ENCODE measurements at places on chromosomes 3 and 15. TPM values are rescaled to one million over a fixed set of nuclear protein-coding genes. Genes with fewer than 3 reads are reported as not detected.

The CAMKV gene
- total RNA-seq = 6.5 TPM

DNA sequence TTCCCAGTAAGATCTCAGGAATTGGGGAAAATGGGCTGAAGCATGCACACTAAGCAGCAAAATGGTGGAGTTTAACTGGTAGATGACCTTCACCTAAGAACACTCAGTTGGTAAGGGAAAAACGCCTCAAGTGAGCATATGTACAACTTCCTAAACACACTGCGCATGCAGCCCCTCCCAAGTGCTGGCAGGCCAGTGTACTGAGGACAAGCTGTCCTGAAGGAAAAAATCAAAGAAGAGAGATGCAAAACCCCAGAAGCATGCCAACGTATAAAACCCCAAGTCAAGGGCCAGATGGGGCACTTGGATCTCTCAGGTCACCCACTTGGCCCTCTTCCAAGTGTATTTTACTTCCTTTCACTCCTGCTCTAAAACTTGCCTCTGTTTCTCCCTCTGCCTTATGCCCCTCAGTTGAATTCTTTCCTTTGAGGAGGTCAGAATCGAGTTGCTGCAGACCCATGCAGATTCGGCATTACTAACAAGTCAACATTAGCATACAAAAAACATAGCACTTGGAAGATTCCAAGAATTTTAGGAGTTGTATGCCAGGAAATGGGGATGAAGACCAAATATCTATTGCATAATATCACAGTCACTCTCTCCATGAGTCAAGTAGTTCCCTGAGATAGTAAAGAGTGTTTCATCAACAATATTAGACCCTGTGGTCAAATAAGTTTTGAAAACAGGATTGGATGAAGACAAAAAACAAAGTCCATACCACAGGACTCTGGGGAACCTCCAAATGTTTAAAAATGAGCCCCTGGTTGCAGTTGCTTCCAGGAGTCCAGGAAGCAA lies 10.8 kb upstream of the FYCO1 start:
- no peak for DNase-seq
- no peaks in the 10 kb centered on the region for H3K36me3 ChIP-seq
- H3K4me1 ChIP-seq = no peaks in the 10 kb centered on the region
- no peak overlapping the region for H3K27ac ChIP-seq
- H3K27me3 ChIP-seq = no peaks in the 10 kb centered on the region

The FBXL22 gene
- 0.24 TPM for total RNA-seq

The PROS1 gene
- total RNA-seq = 9.2 TPM

The ILDR1 gene
- not detected for total RNA-seq

The ROPN1 gene
- total RNA-seq = not detected

The CADM2 gene
- 3.7 TPM for total RNA-seq

GRCh38 chr3:61417352-61417751 lies 144.0 kb upstream of the PTPRG start:
- no peaks in the 10 kb centered on the region for H3K27me3 ChIP-seq
- no peak overlapping the region for H3K27ac ChIP-seq
- no peak overlapping the region for H3K4me3 ChIP-seq
- no peaks in the 10 kb centered on the region for H3K4me1 ChIP-seq
- no peak for DNase-seq

DNA sequence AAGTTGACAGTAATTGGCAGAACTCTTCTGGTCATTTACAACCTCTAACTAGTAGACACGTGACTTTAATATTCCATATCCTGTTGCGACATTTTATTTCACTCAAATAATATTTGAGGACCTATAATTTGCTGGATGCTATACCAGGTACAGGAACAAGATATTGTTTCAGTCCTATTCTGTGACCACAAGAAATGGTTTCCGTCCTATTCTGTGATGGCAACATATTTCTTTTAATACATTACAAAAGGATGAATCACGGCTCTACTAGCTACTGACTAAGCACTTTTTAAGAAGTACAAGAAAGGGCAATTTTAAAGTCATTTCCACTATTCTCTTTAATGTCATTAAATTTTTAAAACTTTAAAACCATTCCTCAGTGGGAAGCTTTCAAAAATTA lies 400.2 kb downstream of the CNTN3 start:
- H3K27me3 ChIP-seq = no peaks in the 10 kb centered on the region
- no peaks in the 10 kb centered on the region for H3K4me1 ChIP-seq
- H3K4me3 ChIP-seq = no peak overlapping the region
- no peaks in the 10 kb centered on the region for H3K36me3 ChIP-seq
- no peak for DNase-seq
- H3K27ac ChIP-seq = no peak overlapping the region

DNA sequence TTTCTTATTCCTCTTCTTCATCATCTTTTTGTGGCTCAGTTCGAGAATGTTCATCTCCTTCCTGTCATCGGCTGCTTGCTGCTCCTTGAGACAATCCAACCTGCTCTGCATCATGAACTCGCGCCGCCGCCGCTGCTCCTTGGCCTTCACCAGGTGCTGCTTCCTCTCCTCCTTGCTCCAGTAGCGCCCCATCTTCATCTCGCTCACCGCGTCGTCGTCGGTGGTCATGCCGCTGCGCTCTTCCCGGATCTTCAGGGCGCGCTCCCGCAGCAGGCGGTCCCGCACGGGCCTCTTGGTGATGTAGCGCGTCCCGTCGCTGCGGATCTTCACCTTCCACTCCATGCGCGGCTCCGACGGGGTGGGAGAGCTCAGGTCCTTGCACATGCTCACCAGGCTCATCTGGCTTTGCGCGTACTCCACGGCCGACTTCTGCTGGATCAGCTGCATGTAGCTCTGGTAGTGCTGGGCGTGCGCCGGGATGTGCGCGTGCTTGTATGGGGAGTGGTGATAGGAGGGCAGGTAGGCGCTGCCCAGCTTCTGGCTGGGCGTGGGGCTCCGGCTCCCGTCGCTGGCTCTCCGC lies 241.2 kb downstream of the PDZRN3 start:
- no peaks in the 10 kb centered on the region for H3K36me3 ChIP-seq
- no peak overlapping the region for H3K4me3 ChIP-seq
- no peak overlapping the region for H3K27ac ChIP-seq
- H3K27me3 ChIP-seq = no peaks in the 10 kb centered on the region

The SEMA3G gene
- total RNA-seq = not detected

- no peak for DNase-seq
- no peak overlapping the region for H3K27ac ChIP-seq
- peaks cover 9% of the 10 kb centered on the region for H3K4me1 ChIP-seq
- no peaks in the 10 kb centered on the region for H3K36me3 ChIP-seq
Measured at GRCh38 chr3:171615686-171616085, 155.5 kb upstream of the TNIK start.

The FRMD5 gene
- 2.6 TPM for total RNA-seq

GRCh38 chr15:95291898-95292472 lies 1038.5 kb upstream of the NR2F2 start:
- H3K36me3 ChIP-seq = no peaks in the 10 kb centered on the region
- DNase-seq = peak; percentile 72
- no peaks in the 10 kb centered on the region for H3K27me3 ChIP-seq
- H3K4me3 ChIP-seq = no peak overlapping the region
- peaks cover 25% of the 10 kb centered on the region for H3K4me1 ChIP-seq

- no peaks in the 10 kb centered on the region for H3K27me3 ChIP-seq
- H3K4me3 ChIP-seq = no peak overlapping the region
- H3K36me3 ChIP-seq = no peaks in the 10 kb centered on the region
- H3K27ac ChIP-seq = no peak overlapping the region
- H3K4me1 ChIP-seq = no peaks in the 10 kb centered on the region
Measured at GRCh38 chr15:62879770-62880169, 162.8 kb upstream of the TPM1 start.

GRCh38 chr3:72659188-72659587 lies 189.1 kb downstream of the SHQ1 start:
- H3K4me3 ChIP-seq = no peak overlapping the region
- H3K27ac ChIP-seq = no peak overlapping the region
- no peaks in the 10 kb centered on the region for H3K4me1 ChIP-seq
- H3K36me3 ChIP-seq = no peaks in the 10 kb centered on the region
- no peaks in the 10 kb centered on the region for H3K27me3 ChIP-seq

The CIP2A gene
- 56.9 TPM for total RNA-seq

The BOC gene
- 1.7 TPM for total RNA-seq

GRCh38 chr15:51094606-51095569 lies at the start of gene TNFAIP8L3:
TNFAIP8L3 (minus strand) TSS chr15:51094906; CDS start chr15:51094595, 311 bp downstream.
- peaks cover 8% of the 10 kb centered on the region for H3K4me1 ChIP-seq
- peak; percentile 9 for DNase-seq
- peak within 1 kb of the TSS; percentile 39 for H3K4me3 ChIP-seq

DNA sequence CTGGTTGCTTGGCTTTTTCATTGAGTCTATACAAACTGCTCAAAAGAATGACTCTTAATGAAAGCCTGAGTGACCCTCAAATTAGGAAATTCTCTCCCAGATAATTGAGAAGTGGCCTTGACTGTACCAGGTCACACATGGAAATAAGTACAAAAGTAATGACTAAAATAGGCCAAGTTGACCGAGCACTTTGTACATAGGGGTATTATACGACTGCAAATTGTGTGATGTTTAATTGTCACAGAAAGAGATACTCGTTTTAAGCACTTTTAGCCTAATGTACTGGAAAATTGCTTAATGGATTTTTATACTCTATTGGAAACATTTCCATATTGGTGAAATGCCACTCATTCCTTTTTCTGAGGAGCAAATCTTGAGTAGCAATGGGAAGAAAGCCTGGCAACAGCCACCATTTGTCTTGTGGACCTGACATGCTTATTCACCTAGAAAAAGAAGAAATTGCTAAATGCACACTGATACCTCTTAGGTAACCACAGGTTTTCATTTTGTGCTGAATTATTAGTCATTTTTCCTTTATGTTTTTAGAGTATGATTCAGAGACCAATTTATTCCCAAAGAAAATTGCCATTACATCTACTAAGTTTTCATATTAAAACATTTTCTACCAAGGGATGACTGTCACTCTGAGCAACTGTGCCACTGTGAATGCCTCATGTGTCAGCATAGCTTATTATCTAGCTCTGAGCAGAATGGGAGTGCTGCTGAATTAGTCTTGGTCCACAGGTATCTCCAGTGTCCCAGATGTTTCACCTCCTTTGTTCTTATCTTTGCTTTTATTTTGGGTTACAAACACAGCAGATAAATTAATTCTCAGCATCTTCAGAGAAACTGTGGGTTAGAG lies 8.9 kb upstream of the PXK start:
- no peak overlapping the region for H3K4me3 ChIP-seq
- H3K4me1 ChIP-seq = no peaks in the 10 kb centered on the region
- H3K27ac ChIP-seq = no peak overlapping the region

Data from A673 (cell line).